ENCODE measurements at places on chromosomes 4 and X.

DNA sequence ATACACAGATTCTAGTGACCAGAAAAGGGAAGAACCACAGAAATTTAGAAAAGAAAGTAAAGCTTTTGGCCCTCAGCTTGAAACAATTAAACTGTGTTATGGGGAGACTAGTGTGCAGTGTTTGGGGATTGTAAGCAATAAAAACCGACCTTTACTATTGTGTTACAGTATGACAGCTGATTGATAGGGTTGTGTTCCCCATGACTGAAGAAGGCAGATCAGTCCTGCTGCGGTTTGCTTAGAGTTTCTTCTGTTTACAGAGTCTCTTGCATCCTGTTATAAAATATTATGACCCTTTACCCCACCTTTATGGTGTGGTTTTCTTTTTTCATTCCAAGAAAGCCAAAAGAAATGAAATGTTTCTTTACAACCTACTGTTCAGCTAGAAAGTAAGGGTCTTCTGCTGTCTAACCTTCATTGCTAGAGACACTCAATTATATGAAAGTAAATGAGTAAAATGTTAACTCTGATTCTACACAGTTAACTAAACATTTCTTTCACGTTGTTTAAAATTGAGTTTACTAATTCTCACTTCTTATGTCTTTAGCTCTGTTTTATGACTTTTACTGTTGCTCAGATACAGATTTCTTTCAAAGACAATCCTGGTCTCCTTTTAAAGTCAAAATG is 18.1 kb downstream of the CHIC1 start:
- no peak for DNase-seq

DNA sequence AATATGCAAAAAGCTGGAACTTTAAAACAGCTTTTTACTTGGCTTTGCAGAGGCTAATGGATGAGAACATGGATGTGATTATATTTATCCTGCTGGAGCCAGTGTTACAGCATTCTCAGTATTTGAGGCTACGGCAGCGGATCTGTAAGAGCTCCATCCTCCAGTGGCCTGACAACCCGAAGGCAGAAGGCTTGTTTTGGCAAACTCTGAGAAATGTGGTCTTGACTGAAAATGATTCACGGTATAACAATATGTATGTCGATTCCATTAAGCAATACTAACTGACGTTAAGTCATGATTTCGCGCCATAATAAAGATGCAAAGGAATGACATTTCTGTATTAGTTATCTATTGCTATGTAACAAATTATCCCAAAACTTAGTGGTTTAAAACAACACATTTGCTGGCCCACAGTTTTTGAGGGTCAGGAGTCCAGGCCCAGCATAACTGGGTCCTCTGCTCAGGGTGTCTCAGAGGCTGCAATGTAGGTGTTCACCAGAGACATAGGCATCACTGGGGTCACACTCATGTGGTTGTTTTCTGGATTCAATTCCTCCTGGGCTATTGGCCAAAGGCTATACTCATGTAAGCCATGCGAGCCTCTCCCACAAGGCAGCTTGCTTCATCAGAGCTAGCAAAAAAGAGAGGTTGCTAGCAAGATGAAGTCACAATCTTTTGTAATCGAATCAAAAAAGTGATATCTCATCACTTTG is 15.6 kb downstream of the TLR8 start:
- DNase-seq, result no peak

GRCh38 chrX:117972711-117973109 is 143.9 kb downstream of the KLHL13 start:
- no peak for DNase-seq

GRCh38 chr4:52368895-52369294 is 290.2 kb downstream of the USP46 start:
- no peak for DNase-seq

GRCh38 chr4:786074-786741 is 39.7 kb downstream of the CPLX1 start:
- DNase-seq, result no peak
